ENCODE measurements at places on chromosomes 2 and 18.

- DNase-seq = no peak
Observed at GRCh38 chr18:65788373-65788772, 37.6 kb downstream of the CDH7 start.

DNA sequence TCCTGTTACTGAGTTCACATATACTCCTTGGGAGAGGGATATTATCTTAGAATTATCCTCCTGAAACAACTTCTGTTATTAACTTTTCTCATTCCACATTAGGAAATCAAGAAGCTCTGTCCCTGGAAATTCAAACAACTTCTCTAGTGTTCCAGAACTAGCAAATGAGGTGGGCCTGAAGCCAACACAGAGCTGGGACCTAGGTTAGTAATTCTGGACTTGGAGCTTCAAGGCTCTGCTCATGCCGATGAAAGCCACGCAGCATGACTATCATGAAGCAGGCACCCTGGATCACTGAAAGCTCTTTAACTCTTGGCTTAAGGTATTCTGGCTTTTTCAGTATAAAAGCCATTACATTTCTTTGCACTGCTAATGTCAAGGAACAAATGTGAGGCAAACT, 242.7 kb downstream of the TGIF1 start:
- DNase-seq = no peak

DNA sequence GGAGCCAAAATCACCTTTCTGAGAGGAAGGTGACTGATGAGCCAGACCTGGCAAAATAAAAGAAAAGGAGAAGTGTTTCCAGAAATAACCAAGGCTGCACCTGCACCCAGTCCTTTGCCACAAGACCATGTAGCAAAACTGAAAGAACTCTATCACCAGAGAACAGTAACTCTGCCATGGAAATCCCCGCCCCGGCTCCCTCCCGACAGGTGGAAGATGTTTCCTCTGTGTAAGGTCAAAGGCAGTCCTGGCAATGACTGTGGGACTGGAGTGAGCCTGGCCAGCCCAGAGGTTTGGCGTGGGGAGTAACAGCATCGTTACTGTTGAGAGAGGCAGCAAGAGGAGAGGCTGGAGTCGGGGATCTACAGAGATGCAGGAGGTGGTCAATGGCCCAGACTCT, 42.3 kb downstream of the SPRED2 start:
- peak; percentile 59 for DNase-seq

DNA sequence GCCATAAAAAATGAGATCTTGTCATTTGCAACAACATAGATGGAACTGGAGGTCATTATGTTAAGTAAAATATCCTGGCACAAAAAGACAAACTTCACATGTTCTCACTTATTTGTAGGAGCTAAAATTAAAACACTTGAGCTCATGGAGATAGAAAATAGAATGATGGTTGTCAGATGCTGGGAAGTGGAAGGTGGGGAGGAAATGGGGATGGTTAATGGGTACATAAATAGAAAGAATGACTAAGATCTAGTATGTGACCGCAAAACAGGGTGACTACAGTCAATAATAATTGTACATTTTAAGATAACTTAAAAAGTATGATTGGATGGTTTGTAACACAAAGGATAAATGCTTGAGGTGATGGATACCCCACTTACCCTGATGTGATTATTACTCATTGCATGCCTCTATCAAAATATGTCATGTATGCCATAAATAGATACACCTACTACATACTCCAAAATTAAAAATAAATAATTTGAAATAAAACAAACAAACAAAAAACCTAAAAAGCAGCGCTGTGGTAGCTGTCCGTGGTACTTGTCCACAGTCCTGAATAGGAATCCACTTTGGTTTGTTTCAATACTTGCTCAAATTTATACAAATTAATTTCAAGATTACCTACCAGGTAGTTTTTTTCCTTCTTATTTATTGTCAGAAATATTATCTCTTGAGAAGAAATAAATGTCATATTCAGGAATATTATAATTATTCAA, 224.5 kb downstream of the DLGAP1 start:
- DNase-seq = no peak

GRCh38 chr18:29174891-29175290, 998.0 kb upstream of the CDH2 start:
- no peak for DNase-seq

DNA sequence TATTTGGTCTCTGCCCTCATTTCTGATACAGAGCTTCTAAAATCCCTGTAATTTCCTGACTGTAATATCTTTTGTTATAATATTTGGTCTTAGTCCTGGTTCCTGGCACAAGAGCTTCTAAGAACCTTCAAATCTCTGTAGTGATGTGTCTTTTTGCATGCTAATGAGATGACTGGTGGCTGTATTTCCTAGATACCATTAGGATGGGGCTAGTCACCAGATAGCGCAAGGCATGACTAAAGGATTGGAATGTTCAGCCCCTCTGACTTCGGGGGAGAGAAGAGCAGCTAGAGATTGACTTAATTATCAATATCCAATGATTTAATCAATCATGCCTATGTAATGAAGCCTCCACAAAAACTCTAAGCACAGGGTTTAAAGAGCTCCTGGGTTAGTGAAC, 620.8 kb upstream of the ACVR2A start:
- no peak for DNase-seq

DNA sequence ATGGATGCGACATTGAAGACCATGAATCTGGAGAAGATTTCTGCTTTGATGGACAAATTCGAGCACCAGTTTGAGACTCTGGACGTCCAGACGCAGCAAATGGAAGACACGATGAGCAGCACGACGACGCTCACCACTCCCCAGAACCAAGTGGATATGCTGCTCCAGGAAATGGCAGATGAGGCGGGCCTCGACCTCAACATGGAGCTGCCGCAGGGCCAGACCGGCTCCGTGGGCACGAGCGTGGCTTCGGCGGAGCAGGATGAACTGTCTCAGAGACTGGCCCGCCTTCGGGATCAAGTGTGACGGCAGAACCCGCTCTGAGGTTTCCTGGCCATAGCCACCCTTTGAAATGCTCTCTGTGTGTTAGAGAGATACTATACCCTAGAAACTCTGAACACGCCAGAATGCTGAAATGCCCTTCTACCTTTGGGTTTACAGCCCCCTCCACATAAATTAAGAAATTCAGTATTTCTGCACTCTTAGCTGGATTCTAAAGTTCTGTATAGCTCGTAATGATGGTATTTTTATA, 659 bp downstream of the CHMP1B start:
- peak; percentile 71 for DNase-seq

All from Karpas-422 (cell line).